ENCODE measurements at places on chromosomes 16 and 17. TPM values are rescaled to one million over a fixed set of nuclear protein-coding genes. Genes with fewer than 3 reads are reported as not detected.

Gene AOC2
- total RNA-seq = not detected

DNA sequence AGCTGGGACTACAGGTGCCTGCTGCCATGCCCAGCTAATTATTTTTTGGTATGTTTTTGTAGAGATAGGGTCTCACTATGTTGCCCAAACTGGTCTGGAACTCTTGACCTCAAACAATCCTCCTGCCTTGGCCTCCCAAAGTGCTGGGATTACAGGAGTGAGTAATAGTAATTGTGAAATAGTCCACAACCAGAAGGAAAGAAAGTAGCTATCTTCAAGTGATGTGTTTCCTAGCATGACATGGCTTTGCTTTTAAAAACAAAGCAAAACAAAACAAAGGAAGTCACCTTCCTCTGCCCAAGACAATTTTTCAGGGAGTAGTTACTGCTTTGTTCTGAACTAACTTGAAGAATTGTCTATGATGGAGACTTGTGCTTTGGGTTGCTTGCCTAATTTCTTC is 27.0 kb downstream of the ATP6V0A1 start:
- no peak for DNase-seq
- peaks cover 95% of the 10 kb centered on the region for H3K36me3 ChIP-seq
- H3K4me1 ChIP-seq = no peaks in the 10 kb centered on the region
- no peak overlapping the region for H3K4me3 ChIP-seq
- no peaks in the 10 kb centered on the region for H3K27me3 ChIP-seq
- H3K27ac ChIP-seq = no peak overlapping the region

DNA sequence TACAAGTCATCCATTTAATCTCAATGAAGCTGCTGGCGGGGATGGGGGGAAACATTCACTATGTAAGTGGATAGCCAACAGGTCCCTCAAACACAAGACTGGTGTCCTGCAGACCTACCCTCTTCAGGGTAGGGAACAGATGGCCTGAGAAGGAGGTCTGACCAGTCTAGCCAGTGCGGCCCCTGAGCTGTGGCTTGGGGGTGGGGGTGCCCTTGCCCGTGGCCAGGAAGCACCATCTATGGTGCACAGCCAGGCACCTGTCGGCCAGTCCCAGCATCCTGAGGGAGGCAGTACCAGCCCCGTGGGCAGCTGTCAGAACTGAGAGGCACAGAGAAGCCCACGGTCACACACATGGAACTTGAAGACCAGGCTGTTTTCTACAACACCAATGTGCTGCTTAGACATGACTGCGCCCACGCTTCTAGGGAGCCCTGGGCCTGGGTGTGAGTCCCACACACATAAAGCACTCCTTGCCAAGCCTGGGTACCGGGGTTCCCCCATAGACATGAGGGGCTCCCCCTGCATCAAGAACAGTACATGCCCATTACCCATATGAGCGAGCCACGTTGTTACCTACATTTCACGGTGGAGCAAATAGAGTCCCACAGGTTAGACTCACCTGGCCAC is 40.9 kb downstream of the RMI2 start:
- no peaks in the 10 kb centered on the region for H3K27me3 ChIP-seq
- H3K27ac ChIP-seq = no peak overlapping the region
- no peaks in the 10 kb centered on the region for H3K36me3 ChIP-seq
- H3K4me1 ChIP-seq = peaks cover 8% of the 10 kb centered on the region
- H3K4me3 ChIP-seq = no peak overlapping the region

DNA sequence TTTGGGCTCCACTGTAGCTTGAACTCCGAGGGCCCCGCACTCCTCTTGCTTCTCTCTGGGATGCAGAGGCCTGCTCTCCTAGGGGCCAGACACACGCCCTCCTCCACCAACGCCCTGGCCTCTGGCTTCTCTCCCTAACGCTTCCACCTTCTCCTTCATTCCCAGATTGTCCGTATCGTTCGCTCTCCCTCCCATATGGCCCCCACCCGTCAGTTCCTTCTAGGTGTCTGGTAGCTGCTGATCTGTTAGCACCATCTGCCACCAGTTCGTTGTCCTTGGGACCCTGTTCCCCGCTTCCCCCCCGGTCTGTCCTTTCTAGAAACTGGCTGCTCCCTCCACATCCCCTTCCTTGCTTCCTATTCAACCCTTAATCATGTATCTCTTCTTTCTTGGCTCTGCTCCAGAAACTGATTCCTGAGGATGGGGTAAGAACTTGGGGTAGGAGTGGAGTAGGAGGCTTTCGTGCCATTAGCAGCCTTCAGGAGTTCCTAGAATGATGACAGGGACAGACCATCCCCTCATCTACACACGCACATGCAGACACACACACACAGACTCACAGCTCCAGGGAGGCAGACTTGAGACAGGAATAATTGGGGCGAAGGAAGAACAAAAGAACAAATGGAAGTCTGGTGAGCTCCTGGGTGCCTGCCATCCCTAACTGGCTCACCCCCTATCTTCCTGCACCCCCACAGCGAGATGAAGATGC is 4.3 kb downstream of the ATP1B2 start:
- H3K36me3 ChIP-seq = no peaks in the 10 kb centered on the region
- no peak overlapping the region for H3K27ac ChIP-seq

Gene AIPL1
- total RNA-seq = not detected

- no peak overlapping the region for H3K4me3 ChIP-seq
- no peaks in the 10 kb centered on the region for H3K36me3 ChIP-seq
- no peaks in the 10 kb centered on the region for H3K4me1 ChIP-seq
- no peak overlapping the region for H3K27ac ChIP-seq
Observed at GRCh38 chr17:45823598-45823997, 21.1 kb upstream of the SPPL2C start.

Gene PRAC1
- not detected for total RNA-seq

DNA sequence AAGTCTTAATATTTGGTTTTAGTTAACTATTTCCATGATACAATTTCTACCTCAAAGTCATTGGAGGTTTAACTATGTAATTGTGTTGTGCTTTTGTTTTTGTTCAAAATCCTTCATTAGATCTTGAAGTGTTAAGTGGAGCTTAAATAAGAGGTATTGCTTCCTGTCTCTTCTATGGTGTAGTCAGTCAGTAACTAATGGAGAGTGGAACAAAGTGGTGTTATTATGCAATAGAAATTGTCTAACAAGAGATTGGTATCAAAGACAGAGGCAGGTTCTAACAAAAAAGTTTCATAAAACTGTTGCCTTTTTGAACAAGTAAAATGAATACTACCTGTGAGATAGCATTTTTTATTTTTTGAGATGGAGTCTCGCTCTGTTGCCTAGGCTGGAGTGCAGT is 45.2 kb downstream of the GRB7 start:
- no peak for DNase-seq
- no peaks in the 10 kb centered on the region for H3K4me1 ChIP-seq
- H3K27me3 ChIP-seq = no peaks in the 10 kb centered on the region
- H3K27ac ChIP-seq = no peak overlapping the region

Measured in right atrium auricular region (tissue), 2 donors.